NCI-H774 (cell line): ENCODE measurements at places on chromosomes 5 and 9.

DNA sequence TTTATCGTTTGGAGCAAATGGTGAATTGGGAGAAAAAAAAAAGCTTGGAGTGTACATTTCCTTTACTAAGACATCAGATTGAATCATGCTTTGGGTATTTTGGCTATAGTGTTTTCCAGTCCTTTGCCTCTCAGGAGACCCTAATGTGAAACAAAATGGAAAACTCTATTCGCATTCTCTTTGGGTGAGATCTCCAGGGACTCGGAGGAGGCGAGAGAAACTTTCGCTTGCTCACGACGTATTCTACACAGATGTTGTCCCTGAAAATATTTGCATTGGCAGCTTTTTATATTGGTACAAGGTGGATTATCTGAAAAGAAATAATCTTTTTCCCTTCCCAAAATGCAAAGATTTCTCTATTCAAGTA lies 1240.1 kb upstream of the WWC1 start:
- no peak for DNase-seq

- DNase-seq = no peak
Measured at GRCh38 chr9:109001275-109001676, 12.0 kb downstream of the CTNNAL1 start.

DNA sequence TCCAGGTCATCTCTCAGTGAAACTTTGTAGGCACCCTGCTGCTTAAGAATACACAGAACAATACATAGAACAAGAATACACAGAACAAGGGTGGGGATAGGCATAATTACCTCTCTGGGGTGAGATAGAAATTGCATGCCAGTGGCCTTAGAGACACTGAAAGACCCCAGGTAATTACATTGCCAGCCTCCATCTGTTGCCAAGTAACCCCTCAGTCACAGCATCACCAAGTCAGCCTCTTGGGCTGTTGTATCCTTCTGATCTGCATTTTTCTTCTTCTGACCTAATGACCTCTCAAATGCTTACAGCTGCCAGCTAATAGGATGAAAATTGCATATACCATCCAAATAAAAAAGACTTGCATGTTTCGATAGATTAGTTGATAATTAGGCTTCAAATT lies 167.7 kb downstream of the GRIA1 start:
- no peak for DNase-seq

GRCh38 chr5:122179701-122180100 lies 50.4 kb downstream of the ZNF474 start:
- no peak for DNase-seq

GRCh38 chr5:78661691-78662090 lies 13.1 kb upstream of the LHFPL2 start:
- no peak for DNase-seq

DNA sequence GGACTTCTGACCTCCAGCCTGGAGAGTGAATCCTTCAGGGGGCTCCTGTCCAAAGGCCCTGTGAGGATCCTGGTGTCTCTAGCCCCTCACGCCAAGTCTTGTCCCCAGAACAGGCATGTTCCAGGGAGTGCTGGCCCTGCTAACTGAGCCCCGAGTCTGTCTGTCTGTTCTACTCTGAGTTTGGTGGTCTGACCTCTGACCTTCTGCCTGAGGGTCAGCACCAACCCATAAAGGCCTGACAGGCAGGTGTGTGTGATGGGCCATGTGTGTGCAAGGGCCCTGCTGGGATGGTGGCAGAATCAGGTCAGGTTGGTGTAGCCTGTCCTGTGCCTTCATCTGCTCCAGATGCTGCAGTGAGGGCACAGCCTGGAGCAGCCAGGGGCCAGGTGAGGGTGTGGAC lies 46.3 kb downstream of the PHF2 start:
- DNase-seq = no peak

- no peak for DNase-seq
Measured at GRCh38 chr9:112041536-112042243, 133.4 kb downstream of the SUSD1 start.

DNA sequence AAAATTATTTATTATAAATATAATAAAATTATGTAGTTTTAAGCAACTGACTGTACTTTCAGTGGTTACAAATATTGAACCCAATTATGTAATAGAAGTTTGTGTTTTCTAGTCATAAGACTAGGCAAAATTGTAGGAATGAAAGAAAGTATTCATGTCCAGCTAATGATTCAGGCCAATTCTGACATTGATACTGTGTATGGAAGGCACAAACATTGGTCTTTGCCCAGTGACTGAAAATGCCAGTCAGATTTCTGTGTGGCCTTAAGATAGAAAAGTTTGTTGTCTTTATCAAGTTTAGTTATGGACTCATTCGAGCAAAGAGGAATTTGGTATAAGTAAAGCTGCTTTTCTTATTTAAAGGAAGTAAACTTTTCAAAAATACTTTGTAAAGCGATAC lies 60.3 kb downstream of the SLC12A2 start:
- no peak for DNase-seq

DNA sequence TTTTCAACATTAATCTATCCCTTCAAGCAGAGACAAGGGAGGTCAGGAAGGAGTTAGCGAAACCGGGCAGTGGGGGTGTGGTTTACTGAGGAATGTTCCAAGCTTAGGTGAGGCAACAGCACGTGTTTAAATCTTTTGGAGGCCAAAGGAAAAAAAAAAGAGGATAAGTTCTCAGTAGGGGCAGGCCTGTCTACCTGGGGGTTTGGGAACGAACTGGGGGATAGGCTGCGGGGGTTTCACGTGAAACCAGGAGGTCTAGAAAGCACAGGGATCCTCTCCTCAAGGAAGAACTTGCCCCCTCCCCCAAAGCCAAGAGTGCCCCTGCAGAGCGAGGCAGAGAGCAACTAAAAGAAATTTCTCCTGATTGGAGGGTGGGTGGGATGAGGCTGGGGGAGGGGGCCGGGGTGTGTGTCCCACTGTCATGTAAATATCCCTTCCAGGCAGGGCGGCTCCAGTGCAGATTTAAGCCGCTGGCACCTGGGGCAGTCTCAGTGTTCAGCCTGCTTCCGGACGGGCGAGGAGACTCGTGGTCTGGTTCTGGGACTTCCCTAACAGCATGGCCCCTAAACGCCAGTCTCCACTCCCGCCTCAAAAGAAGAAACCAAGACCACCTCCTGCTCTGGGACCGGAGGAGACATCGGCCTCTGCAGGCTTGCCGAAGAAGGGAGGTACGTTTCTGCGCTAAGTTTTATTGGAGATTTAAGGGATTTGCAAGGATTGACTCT lies 5.5 kb upstream of the SET start:
- no peak for DNase-seq

DNA sequence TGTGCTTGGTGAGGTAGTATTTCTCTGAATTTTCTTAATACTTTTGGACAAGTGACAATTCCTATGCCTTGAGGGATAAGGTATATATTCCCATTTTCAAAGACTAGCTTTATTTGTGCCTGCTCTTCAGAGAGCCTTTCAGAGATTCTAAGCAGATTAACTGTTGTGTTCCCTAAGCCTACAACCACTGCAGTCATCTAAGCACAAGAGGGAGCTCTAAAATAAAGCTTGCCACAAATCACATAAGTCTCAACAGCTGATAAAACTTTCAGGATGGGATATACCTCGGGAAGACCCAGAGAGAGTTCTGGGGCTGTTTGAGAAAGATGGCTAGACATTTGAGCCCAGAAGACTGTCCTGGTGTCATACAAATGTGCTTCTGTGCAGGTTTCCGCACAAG lies 157.3 kb downstream of the CYLC2 start:
- DNase-seq = no peak

DNA sequence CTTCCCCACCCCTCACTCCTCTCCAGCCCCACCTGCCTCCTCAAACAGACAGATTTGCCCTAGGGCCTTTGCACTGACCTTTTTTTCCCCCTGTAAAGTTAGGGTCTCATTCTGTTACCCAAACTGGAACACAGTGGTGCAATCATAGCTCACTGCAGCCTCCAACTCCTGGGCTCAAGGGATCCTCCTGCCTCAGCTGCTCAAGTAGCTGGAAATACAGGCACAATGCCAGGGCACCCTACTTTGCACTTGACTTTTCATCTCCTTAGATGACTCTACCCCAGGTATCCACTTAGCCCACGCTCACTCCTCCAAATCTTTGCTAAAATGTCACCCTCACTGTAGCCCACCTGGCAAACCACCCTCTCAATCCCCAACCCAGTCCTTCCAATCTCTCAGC lies 2.2 kb downstream of the DYNC2I2 start:
- no peak for DNase-seq

GRCh38 chr9:17315341-17315740 lies 180.5 kb downstream of the CNTLN start:
- no peak for DNase-seq

- no peak for DNase-seq
Measured at GRCh38 chr5:111615054-111615453, 102.7 kb upstream of the STARD4 start.

- DNase-seq = no peak
Measured at GRCh38 chr9:14209399-14210345, 104.3 kb downstream of the NFIB start.

DNA sequence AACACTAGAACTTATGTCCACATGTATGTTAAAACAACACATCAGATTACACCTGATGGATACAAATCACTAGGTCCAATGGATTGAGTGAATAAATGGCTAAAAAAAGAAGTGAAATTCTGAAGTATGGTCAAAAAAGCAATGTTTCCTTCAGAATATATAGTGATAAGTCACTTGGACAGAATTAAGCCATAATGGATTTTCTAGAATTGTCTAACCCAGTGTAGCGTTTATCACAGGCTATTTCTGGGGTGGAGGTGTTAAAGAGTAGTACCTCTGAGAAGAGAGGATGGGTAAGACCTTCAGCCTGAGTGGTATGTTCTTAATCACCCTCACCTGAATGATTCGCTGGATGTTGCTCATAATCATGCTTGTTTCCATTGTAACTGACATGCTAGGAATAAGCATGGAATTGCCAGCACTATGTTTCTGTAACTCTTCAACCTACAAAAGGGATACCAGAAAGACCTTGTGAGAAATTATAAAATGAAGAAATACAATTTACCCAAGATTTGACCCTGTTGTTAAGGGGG lies 33.2 kb downstream of the SLC31A2 start:
- DNase-seq = no peak

- DNase-seq = no peak
Measured at GRCh38 chr9:98230304-98230703, 25.1 kb downstream of the TBC1D2 start.

GRCh38 chr5:10604975-10605374 lies 41.1 kb downstream of the ANKRD33B start:
- DNase-seq = no peak

- no peak for DNase-seq
Measured at GRCh38 chr5:84218546-84218945, 166.1 kb downstream of the EDIL3 start.

- DNase-seq = no peak
Measured at GRCh38 chr5:132446621-132447020, 44.0 kb downstream of the IRF1 start.

DNA sequence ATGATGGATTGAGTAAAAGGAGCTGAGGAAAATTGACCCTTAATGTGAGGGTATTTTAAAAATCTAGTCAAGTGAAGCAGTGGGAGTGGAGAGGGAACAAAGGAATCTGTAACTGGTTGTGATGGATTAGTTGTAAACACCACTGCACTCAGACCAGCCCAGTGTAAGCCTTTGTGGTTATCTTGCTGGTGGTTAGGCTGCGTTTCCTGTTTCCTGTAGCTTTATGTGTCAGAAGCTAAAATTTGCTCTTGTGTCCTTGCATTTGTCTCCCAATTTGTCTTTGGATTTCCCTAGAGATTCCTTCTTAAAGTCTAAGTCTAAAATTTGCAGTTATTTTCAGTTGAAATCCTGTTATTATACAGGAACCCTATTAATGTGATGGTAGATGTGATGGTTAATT lies 6.3 kb downstream of the IFNA21 start:
- no peak for DNase-seq

DNA sequence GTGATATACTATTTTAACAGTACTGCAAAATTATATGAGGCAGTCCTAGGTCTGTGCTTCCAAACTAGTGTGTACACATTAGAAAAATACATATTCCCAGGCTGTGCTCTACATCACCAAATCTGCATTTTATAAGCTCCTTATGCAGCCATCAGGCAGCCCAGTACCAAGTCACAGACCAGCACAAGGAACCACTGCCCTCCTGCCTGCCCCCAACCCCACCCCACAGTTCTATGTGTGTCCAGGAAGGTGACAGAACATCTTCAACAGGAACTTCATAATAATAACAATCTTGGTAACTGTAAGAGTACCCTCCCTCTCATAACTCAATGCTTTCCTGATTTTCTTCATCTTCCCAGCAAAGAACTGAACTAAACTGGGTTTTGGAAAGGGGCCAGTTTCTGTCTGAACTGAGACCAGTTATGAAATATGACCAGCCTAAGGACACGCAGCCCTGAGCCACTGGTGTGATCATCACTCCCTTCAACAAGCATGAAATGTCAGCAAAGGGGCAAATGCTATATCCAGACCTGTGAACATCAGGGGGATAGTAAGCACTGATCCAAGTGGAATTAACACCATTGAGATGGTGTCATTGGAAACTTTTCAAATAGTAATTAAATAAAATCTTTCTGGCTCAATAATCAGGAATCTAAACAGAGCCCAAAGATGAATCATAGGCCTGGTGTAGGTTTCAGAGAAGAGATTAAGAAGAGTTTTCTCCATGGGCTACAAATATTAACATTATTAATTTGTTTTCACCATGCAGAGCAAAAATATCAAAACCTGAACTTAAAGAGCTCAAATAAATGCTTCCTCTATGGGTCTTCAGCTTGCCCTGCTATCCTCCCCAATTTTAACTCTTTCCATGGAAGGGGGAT lies 82.1 kb downstream of the DPYSL3 start:
- no peak for DNase-seq

- DNase-seq = no peak
Measured at GRCh38 chr9:120733190-120733589, 18.9 kb upstream of the MEGF9 start.
